Stimulated activated CD8-positive, alpha-beta memory T cell treated with anti-CD3 and anti-CD28 coated beads, Interleukin-15, amount 100 ng/mL, for 48 hours (primary cell): ENCODE measurements at places on chromosomes 7 and 10.

- DNase-seq: no peak
These were observed 200.8 kb downstream of the ELMO1 start for GRCh38 chr7:37247861-37248260.

GRCh38 chr7:113100121-113100603, 13.5 kb upstream of the GPR85 start:
- no peak for DNase-seq

DNA sequence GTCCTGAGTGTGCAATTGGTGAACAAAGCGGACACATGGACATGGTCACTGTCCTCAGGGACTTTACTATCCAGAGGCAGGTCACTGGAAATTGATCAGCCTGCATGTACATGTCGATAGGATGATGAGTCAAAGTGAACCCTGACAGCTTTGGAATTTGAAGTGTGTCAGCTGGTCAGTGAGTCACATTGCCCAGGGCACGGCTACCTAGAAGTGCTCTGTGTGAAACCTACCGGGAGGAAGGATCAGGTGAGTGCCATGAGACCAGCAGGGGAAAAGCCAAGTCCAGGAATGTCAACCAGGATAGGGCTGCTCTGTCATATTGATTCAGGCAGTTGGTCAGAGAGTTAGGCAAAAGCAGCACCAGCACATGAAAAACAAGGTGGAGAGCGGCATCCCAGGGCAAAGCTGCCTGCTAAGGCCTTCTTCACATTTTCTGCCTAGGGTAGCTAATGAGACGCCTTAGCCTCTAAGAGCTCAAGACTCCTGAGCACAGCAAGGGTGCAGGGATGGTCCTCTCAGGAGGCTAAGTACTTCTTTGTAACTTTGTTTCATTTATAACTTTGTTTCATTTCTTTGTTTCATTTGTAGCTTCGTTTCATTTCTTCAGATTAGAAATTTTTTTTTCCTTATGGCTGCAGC, 19.4 kb upstream of the PDCD4 start:
- DNase-seq: peak; percentile 29

DNA sequence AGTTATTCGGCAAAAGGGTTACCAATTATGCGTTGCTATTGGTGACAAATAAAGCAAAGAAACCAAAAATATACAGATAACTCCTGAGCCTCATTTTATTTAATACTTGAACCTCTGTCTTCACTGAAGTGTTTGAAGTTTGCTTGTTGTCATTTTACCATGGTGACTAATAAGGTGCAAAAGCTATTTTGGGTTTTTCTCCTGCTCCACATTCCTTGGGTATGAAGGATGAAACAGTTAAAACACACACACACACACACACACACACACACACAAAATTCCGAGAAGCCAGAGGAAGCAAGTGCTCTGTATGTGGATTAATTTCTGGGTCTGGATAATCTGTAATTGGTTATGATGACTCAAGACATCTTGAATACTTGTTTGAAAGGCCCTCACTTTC, 246.5 kb downstream of the COBL start:
- DNase-seq: no peak
